Left hindlimb (tissue), 1 donor: ENCODE measurements at places on chromosomes 4 and X.

DNA sequence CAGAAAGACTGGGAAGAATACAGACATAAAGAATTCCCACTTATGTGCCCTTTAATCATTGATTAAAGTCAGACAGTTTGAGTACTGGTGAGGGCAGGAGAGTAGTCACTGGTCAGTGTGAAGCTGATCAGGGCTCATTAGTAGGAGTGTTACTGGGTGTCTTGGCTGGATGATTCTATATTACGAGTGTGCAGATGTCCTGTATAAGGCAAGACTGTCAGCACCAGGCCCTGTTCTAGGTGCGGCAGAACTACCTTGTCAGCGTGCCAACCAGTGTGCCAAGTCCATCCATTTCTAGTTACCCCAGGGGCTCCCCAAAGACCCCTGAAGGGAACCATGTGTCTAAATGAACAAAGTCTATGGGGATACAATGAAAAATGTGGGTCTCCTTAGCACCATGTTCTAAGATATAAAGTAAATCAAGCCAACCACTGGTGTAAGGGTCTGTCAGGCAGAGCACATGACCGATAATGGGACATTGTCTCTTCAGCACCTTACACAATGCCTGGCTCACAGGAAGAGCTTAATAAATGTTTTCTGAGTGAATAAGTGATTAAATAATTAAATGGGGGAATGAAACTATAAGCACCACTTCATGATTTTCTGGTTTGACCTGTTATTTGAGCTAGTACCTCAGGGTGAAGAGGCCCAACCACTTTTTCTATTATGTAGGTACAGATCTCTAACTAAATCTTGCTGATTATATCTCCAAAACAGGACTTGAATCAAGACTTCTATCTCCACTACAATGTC lies 205.0 kb downstream of the CAMK2D start:
- DNase-seq, result no peak

- no peak for DNase-seq
These were observed 108.3 kb downstream of the TBC1D19 start for GRCh38 chr4:26692014-26692726.

GRCh38 chr4:5802565-5802964 lies 90.3 kb downstream of the CRMP1 start:
- no peak for DNase-seq

DNA sequence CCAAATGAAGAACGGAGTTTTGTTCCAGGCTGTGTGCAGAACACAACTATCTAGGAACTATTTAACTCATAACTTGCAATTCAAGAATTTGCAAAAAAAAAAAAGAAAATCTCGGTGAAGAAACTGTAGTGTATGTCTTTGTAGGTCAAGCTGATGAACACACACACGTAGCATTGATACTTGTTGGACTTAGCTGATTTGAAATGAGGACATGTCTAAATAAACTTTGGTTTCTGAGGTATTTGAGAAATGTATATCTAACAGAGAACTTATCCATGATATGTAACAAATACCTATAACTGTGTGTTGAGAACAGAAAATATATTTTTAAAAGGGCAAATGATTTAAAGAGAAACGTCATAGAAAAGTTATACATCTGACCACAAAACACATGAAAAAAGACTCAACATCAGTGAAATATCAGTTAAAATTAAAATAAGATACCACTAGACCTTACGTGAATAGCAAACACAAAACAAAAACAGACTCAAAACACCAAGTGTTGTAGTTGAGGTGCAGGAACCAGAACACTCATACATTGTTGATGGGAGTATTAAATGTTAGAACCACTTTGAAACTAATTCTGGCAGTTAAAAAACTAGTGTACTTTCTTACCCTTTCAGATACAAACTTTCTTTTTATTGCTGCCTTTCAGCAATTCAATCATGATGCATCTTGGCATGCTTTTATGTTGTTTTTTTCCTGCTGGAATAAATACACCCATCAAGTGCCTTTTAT lies 1535.8 kb upstream of the PCDH10 start:
- DNase-seq, result no peak

GRCh38 chr4:80619070-80619674 lies 283.6 kb downstream of the CFAP299 start:
- no peak for DNase-seq

- DNase-seq, result no peak
These were observed 147.9 kb downstream of the LRBA start for GRCh38 chr4:150867148-150867547.
